ENCODE measurements at places on chromosomes 6 and 20. TPM values are rescaled to one million over a fixed set of nuclear protein-coding genes. Genes with fewer than 3 reads are reported as not detected.

COL9A3 gene
- 46.6 TPM for total RNA-seq

SLCO4A1 gene
- 167 TPM for total RNA-seq

HSPA1L gene
- 2.8 TPM for total RNA-seq

DYNLT2 gene
- total RNA-seq = 2.1 TPM

PSMB8 gene
- 43.8 TPM for total RNA-seq

TRPC4AP gene
- total RNA-seq = 48.4 TPM

CCDC170 gene
- not detected for total RNA-seq

SLC26A8 gene
- total RNA-seq = not detected

GRCh38 chr6:147135211-147135681 lies 69.0 kb upstream of the STXBP5 start:
- DNase-seq = no peak
- no peaks in the 10 kb centered on the region for H3K27me3 ChIP-seq
- H3K27ac ChIP-seq = no peak overlapping the region
- H3K4me1 ChIP-seq = no peaks in the 10 kb centered on the region
- H3K4me3 ChIP-seq = no peak overlapping the region

DNA sequence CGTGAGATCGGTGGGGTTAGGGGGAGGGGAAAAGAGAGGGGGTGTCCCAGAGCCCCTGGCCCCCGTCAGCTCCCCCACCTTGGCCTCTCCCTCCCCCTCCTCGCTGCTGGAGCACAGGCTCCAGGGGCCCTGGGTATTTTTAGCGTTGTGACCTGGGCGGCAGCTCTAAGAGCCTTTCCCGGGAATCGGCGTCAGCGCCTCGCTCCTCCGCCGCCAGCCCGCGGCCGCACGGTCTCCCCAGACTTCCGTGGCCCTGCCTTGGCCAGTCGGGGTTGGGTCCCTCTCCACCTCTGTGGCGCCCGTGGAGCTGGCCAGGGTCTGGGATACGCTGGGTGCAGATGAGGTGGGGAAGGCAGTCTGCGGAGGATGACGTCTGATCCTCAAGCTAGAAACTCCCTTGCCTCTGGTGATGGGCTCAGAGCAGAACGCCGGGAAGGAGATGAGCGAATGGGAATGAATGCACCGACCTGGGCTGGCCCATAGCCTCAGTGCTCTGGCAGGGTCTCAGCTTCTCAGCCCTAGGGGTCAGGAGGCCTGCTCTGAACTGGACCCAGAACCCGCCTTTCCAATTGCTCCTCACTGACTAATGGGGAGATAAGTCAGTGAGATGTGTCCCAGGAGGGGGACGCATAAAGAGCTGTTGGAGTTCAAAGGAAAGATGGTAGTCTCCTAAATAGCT lies 883 bp upstream of the DBNDD2 start:
- DNase-seq = no peak
- peaks cover 10% of the 10 kb centered on the region for H3K36me3 ChIP-seq
- no peaks in the 10 kb centered on the region for H3K4me1 ChIP-seq
- H3K27ac ChIP-seq = peak overlapping the region; percentile 80

DNA sequence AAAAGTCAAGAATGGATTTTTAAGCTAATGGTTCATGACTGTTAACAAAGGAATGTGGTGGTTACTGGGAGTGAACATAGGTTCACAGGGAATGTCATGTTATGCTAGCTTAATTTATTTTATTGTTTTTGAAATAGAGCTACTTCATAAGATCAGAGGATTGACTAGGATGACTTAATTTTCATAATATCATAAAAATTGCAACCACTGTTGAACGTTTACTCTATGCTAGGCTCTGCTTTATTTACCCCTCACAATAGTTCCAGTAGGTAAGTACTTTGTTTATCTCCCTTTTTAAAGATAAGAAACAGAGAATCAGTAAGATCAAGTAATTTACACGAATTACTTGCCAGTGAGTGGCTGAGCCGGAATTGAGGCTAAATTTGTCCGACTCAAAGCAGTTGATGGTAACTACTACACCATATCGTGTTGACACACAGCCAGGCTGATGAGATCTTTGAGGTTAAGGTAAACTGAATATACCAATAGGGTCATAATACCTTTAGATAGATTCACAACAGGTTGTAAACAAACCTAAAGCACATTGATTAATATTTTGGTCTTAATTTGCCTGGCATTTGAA lies 194.6 kb upstream of the CITED2 start:
- no peak overlapping the region for H3K4me3 ChIP-seq
- DNase-seq = peak; percentile 27
- H3K36me3 ChIP-seq = no peaks in the 10 kb centered on the region
- H3K27me3 ChIP-seq = no peaks in the 10 kb centered on the region
- H3K4me1 ChIP-seq = peaks cover 37% of the 10 kb centered on the region

GRCh38 chr6:100719883-100720682 lies 161.0 kb downstream of the ASCC3 start:
- H3K27me3 ChIP-seq = no peaks in the 10 kb centered on the region
- H3K4me3 ChIP-seq = no peak overlapping the region
- H3K27ac ChIP-seq = no peak overlapping the region
- H3K36me3 ChIP-seq = peaks cover 4% of the 10 kb centered on the region

DNA sequence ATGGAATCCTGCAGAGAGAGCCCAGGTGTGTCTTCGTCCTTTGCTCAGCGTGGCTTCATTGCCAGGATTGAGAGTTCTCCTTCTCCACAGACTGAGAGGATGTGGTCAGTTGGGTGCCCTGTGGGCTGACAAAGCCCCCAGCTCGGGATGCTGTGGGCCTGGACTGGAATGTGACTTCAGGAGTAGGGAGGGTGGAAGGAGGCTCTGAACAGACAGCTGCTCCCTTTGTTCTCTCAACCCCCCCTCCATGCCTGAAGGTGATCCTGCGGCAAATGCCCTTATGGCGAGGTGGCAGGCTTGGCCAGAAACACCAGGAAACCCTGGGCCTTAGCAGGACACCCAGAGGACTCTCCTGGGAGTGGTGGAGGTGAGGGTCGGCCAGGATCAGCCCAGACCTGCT lies 1.8 kb upstream of the CST5 start:
- H3K27ac ChIP-seq = no peak overlapping the region
- H3K36me3 ChIP-seq = no peaks in the 10 kb centered on the region
- H3K4me1 ChIP-seq = no peaks in the 10 kb centered on the region
- no peak for DNase-seq
- H3K27me3 ChIP-seq = no peaks in the 10 kb centered on the region

- 0 out of 2 replicates have a peak, but pooled peaks cover 2% of the 10 kb centered on the region for H3K4me1 ChIP-seq
- no peak overlapping the region for H3K4me3 ChIP-seq
- H3K27ac ChIP-seq = no peak overlapping the region
- H3K36me3 ChIP-seq = no peaks in the 10 kb centered on the region
- no peak for DNase-seq
These were observed 44.5 kb upstream of the PHACTR3 start for GRCh38 chr20:59559863-59560262.

GRCh38 chr20:16947479-16947878 lies 199.3 kb downstream of the OTOR start:
- H3K4me3 ChIP-seq = no peak overlapping the region
- H3K4me1 ChIP-seq = no peaks in the 10 kb centered on the region
- no peak for DNase-seq

DNA sequence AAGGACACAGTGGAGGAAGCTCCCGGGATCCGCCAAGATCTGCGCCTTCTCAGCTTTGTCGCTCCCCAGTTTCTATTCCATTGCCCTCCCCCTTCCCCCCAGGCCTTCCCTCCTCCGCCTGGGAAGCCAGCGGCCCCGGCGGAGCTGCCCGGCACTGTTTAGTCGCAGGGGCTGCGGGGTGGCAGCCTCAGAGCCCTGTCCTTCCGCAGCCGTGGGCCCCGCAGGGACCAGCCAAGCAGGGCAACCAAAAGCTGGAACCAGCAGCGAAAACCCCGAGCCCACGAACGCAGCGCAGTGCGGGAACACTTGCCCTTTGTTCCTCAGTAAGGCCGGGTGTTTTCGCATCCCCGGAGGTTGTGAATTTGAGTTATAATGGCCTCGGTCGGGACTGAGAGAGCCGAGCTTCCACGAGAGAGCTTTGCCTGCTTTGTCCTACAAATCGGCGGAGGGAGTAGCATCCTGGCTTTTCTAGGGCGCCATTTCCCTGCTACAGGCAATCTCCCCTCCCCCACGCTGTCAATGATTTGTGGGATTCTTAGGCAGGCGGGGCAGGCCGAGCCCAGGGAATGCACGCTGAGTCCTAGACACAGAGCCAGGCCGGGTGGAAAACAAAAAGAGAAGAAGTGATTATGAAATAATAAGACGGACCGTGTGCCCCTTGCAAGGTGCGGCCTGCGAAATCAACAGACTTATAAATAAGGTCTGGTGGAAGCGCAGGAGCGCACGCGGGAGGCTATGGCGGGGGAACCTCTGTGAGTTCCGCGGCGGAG lies 4.0 kb upstream of the TUBB2B start:
- H3K27me3 ChIP-seq = peaks cover 6% of the 10 kb centered on the region
- DNase-seq = no peak
- peak overlapping the region; percentile 61 for H3K4me3 ChIP-seq
- H3K36me3 ChIP-seq = no peaks in the 10 kb centered on the region
- peaks cover 9% of the 10 kb centered on the region for H3K4me1 ChIP-seq

- H3K36me3 ChIP-seq = no peaks in the 10 kb centered on the region
- H3K4me3 ChIP-seq = no peak overlapping the region
- no peak for DNase-seq
- H3K4me1 ChIP-seq = 0 out of 2 replicates have a peak, but pooled peaks cover 4% of the 10 kb centered on the region
- H3K27me3 ChIP-seq = no peaks in the 10 kb centered on the region
These were observed 22.3 kb downstream of the TTLL2 start for GRCh38 chr6:167347226-167347625.

DNA sequence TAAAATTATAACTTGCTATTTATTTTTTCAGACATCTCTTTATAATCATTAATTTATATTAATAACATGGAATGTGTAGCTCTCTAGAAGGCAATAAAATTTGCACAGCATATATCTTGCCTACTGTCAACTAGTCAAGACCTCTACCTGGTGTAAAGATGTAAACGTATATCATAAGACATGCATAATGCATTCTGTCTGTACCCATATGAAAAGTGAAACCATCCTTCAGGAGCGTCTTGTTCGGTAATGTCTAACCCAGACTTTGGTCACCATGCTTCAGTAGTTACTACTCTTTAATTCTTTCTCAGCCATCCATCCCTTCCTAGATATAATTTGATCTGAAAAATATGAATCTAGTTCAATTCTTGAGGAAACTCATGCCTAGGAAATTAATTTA lies 21.0 kb downstream of the CEP43 start:
- peaks cover 31% of the 10 kb centered on the region for H3K36me3 ChIP-seq
- no peak for DNase-seq
- H3K4me3 ChIP-seq = no peak overlapping the region
- H3K4me1 ChIP-seq = no peaks in the 10 kb centered on the region
- no peaks in the 10 kb centered on the region for H3K27me3 ChIP-seq
- no peak overlapping the region for H3K27ac ChIP-seq

- no peaks in the 10 kb centered on the region for H3K27me3 ChIP-seq
- no peak overlapping the region for H3K27ac ChIP-seq
- no peaks in the 10 kb centered on the region for H3K36me3 ChIP-seq
- DNase-seq = peak; percentile 27
- H3K4me3 ChIP-seq = no peak overlapping the region
These were observed 135.1 kb downstream of the TBXT start for GRCh38 chr6:166032366-166033200.

GRCh38 chr6:3011592-3011991 lies 11.9 kb downstream of the NQO2 start:
- peaks cover 6% of the 10 kb centered on the region for H3K4me1 ChIP-seq
- DNase-seq = no peak
- no peak overlapping the region for H3K27ac ChIP-seq
- H3K4me3 ChIP-seq = no peak overlapping the region
- H3K36me3 ChIP-seq = peaks cover 3% of the 10 kb centered on the region

DNA sequence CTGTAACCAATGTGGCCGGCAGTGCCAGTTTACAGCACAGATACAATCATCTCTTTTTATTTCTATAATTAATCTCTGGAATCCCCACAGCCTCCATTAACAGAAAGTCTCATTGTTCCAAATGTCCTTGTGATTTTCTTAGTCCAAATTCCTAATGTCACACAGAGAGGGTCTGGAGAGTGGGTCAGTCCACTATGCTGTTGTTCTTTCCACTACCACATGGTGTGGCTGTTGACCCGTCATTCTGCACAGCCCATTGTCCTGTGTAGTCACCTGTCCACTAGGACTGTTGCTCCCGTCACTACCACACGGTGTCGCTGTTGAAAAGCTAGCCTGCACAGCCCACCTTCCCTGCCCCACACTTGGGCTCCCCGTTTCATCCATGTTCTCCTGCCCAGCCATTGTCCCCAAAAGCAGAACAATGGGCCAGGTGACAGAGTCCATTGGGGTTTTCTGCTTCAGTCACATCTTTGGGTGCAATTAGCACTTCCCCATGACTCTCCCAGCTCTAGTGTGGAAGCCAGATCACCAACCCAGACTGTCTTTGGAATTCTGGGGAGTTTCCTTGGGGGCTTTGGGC lies 8.6 kb upstream of the LBP start:
- no peak overlapping the region for H3K27ac ChIP-seq
- no peaks in the 10 kb centered on the region for H3K36me3 ChIP-seq
- no peaks in the 10 kb centered on the region for H3K4me1 ChIP-seq
- no peak for DNase-seq

- H3K27ac ChIP-seq = no peak overlapping the region
- no peak for DNase-seq
- H3K4me1 ChIP-seq = peaks cover 18% of the 10 kb centered on the region
- no peaks in the 10 kb centered on the region for H3K36me3 ChIP-seq
- H3K27me3 ChIP-seq = peaks cover 52% of the 10 kb centered on the region
- H3K4me3 ChIP-seq = no peak overlapping the region
These were observed 9.0 kb downstream of the GNAS-AS1 start for GRCh38 chr20:58841539-58842264.

Measured in Panc1 (cell line).